Dermis blood vessel endothelial cell (primary cell): ENCODE measurements at places on chromosomes 16 and 17.

GRCh38 chr16:66899945-66900710 is 18.6 kb downstream of the CDH16 start:
- DNase-seq = peak; percentile 81

GRCh38 chr17:67160791-67161190 is 84.2 kb downstream of the HELZ start:
- DNase-seq = no peak

- DNase-seq = peak; percentile 58
Observed at GRCh38 chr16:57091200-57091974, 996 bp upstream of the CPNE2 start.

- DNase-seq = no peak
Observed at GRCh38 chr17:47808036-47808829, 13.4 kb downstream of the OSBPL7 start.

DNA sequence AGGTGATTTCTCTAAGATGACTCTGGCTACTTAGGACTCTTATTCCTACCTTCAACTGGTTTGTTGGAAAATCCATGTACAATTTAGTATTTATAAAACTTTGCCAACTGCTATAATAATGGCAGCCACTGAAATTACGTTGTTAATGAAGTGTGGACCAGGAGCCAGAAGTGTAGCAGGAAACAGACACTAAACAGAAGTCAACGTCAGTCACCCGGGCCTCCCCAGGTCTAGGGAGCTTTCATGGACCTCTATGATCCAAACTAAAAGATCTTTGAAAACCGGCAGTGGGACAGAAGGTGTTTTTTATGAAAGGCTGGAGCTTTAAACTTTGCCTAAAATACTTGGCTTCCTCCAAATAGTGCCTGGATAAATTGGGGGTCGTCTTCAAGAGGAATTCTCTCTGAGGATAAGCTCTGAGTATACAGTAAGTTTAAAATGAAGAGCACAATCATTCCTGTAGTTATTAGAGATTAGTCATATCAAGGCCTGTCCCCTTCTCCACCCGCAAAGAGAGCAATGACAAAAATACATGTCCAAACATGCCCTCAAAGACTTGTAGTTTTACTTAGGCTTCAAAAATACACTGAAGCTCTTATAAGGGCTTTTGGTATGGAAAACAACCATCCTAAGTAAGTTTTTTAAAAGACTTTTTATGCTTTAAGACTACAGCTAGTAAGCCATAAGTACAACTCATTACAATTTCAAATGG is 34.6 kb downstream of the DCUN1D3 start:
- peak; percentile 58 for DNase-seq

DNA sequence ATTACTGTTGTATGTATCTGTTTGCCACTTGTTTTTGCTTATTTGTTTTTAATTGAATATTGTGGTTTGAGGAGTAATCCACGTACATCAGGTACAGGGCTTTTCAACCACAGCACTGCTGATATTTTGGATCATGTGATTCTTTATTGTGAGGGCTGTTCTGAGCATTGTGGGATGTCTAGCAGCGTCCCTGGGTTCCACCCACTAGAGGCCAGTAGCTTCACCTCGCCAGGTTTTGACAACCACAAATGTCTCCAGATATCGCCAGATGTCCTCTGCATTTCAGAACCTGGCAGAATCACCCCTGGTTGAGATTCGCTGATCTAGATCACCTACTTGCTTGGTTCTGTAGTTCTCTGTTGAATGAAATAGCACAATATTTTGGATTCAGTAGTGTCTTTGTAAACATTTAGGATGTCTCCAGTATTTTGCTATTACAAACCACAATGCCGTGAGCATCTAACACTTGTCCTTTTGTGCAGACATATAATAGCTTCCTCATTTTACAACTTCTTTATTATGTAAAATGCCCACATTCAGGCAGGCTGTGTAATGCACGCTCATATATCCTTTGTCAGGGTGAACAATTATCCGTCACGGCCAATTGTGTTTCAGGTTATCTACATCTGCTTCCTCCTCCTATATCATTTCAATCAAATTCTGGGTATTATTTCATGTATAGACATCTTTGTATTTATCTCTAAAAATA is 380.3 kb downstream of the SNX29 start:
- no peak for DNase-seq

- DNase-seq = peak; percentile 7
Observed at GRCh38 chr17:8606401-8606800, 24.1 kb downstream of the MYH10 start.

DNA sequence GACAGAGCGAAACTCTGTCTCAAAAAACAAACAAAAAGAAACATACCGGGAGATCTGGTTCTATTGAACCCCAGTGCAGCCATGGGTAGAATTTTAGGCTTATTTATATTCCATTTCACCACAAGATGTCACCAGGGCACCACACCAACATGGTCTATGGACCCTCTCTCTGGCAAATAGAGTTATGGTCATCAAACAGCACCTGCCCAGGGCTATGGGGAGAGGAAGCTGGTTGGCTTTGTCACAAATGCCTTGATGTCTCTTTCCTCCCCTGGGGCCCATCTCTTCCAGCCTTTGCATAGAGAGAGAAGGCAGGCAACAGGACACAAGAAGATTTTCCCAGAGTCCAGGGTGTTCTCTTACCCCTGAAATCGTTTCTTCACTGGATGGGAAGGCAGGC is 128.4 kb downstream of the WWOX start:
- DNase-seq = no peak
